ENCODE measurements at places on chromosomes 16 and 17. TPM values are rescaled to one million over a fixed set of nuclear protein-coding genes. Genes with fewer than 3 reads are reported as not detected.

The ATP2C2 gene
- not detected for total RNA-seq

The SULT1A1 gene
- 1.8 TPM for total RNA-seq

The CDC27 gene
- 80.3 TPM for total RNA-seq

The CRISPLD2 gene
- total RNA-seq: 122 TPM

The KRT27 gene
- not detected for total RNA-seq

The SMIM36 gene
- total RNA-seq: not detected

The NPIPA7 gene
- 0.59 TPM for total RNA-seq

The ACSM2B gene
- not detected for total RNA-seq

The SLC47A1 gene
- 1.1 TPM for total RNA-seq

The OTOP2 gene
- not detected for total RNA-seq

The ZNF232 gene
- total RNA-seq: 8.3 TPM

The MMP28 gene
- total RNA-seq: 1.8 TPM

The ZFPM1 gene
- 2.2 TPM for total RNA-seq

The CDYL2 gene
- 8.3 TPM for total RNA-seq

The CCDC92B gene
- not detected for total RNA-seq

The ABCC11 gene
- total RNA-seq: under 0.01 TPM

The C16orf96 gene
- not detected for total RNA-seq

The ZNF750 gene
- not detected for total RNA-seq

The CACNG1 gene
- total RNA-seq: not detected

The CLDN6 gene
- total RNA-seq: under 0.01 TPM

The ABCA10 gene
- 1.8 TPM for total RNA-seq

The TMEM100 gene
- 0.36 TPM for total RNA-seq

The RPGRIP1L gene
- total RNA-seq: 14.1 TPM

The OR3A3 gene
- total RNA-seq: not detected

The GAS2L2 gene
- not detected for total RNA-seq

The C17orf107 gene
- 4.0 TPM for total RNA-seq

The SSTR5 gene
- not detected for total RNA-seq

The NT5C3B gene
- total RNA-seq: 70.4 TPM

The GDPD1 gene
- total RNA-seq: 1.1 TPM

The AURKB gene
- 3.6 TPM for total RNA-seq

The TMUB2 gene
- 27.9 TPM for total RNA-seq

All from osteoblast (primary cell).